Activated T-cell treated with anti-CD3 and anti-CD28 coated beads for 48 hours (primary cell): ENCODE measurements at places on chromosomes 4 and X.

- no peak for DNase-seq
These were observed at the start of gene LIMCH1 for GRCh38 chr4:41538017-41538733. Gene LIMCH1 (plus strand): TSS chr4:41538157. CDS start chr4:41605996, 67,839 bp downstream.

- no peak for DNase-seq
These were observed 214.9 kb downstream of the CXXC4 start for GRCh38 chr4:104279744-104280143.

- no peak for DNase-seq
These were observed 728.5 kb upstream of the NDST4 start for GRCh38 chr4:115841871-115842270.

DNA sequence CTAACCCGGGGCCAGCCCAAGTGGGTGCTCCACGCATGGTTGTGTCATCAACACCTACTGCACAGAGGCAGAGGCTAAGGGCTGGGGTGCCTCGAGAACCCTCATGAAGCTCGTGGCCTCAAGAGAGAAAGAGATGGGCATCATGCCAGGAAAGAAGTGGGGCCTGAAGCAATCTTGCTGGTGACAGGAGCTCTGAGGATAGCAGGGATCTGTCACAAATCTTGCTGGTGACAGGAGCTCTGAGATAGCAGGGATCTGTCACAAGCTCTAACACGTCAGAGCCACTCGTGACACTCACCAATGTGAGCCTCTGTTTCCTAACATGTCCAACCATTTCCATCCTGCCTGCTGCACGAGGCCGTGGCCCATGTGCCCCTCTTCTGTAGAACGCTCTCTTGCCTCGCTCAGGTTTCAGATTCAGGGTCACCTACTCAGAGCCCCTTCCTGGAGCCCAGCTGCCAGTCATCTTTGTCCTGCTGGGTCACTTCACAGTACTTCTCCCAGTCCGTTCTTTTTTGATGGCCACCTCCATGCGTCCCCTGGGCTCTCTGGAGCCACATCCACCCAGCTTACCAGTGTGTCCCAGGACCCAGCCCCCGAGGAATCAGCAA lies 21.1 kb downstream of the PNMA6E start:
- DNase-seq: no peak

GRCh38 chr4:186939226-186939625 lies 215.6 kb upstream of the FAT1 start:
- no peak for DNase-seq

DNA sequence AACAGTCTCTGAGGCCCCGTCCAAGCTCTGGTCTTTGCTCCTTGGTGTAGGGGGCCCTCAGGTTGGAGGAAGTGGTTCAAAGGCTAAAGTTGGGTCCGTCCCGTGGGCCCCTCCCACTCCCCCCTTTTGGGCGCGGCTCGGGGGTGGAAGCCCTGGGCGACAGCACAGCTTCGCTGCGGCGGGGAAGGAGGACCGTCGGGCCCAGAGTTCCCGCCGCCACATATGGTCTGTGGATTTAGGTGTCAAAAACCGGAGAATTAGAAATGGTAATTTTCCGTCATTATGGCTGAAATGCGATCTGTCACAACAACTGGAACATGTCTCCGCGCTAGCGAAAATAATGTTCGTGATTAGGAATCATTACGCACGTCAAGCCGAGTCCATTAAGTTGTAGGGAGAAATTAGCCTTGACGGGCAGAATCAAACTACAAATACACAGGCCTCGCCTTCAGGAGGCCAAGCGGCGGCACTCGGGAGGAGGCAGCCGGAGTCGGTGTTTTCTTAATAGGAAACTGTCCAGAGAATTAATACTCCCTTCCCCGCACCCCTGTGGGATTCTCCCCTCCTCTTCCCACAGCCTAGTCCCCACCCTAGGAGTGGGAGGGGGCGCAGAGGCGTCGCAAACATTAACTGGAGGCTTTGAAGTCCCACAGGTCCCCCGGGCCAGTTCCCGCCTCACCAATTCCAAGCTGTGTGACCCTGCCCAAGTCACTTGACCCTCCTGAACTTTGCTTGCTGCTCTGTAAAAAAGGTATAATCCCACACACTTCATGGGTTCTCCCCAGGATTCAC lies 15.0 kb downstream of the NKX3-2 start:
- no peak for DNase-seq

DNA sequence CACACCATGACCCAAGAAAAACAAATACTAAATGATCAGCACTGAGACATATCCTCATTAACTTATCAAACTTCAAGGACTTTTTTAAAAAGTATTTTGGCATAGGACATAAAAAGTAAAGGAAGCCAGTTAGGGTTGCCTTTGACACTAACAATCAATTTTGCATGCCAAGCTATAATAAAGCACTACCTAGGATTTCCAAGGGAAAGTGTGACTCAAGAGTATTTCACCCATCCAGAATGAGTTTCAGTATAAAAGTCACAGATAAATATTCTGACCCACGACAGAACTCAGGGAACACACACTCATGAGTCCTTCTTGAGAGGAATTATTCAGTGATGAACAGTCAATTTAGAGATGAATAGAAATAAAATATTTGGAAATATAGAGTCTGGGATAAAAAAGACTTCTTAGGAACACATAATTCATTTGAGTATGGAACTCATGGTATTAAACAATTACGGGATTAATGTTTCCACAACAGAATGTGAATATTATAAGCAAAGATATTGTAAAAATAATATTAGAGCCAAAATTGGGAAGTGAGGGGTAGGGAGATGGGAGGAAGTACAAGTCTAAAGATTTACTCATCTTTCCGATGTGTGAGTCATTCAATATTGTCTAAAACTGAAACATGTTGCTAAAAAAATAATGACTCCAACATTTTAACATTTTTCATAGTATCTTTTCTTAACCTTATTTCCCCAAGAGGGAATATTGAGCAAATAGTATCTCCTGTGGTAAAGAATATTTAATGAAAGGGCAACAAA lies 143.5 kb upstream of the LNX1 start:
- no peak for DNase-seq

- DNase-seq: no peak
These were observed 54.3 kb downstream of the DCTD start for GRCh38 chr4:182862921-182863320.

DNA sequence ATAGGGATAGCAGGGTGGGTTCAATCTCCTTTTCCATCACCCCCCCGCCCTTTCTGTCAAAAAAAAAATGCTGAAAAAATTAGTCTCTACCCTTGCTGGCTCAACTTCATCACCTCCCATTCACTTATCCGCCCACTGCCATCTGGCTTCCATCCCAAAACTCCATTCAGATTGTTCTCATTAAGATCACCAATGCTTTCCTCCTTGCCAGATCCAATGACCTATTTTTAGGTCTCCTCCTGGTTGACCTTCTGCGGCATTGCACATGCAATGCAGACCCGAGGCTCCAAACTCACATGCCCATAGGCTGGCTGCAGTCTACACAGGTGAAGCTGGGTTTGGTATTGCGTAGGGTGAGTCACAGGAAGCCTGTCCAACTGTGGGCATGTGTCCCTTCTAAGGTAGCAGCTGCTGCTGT lies 21.1 kb upstream of the STIM2 start:
- DNase-seq: no peak

- no peak for DNase-seq
These were observed 108.5 kb upstream of the GLRA2 start for GRCh38 chrX:14420841-14421240.

DNA sequence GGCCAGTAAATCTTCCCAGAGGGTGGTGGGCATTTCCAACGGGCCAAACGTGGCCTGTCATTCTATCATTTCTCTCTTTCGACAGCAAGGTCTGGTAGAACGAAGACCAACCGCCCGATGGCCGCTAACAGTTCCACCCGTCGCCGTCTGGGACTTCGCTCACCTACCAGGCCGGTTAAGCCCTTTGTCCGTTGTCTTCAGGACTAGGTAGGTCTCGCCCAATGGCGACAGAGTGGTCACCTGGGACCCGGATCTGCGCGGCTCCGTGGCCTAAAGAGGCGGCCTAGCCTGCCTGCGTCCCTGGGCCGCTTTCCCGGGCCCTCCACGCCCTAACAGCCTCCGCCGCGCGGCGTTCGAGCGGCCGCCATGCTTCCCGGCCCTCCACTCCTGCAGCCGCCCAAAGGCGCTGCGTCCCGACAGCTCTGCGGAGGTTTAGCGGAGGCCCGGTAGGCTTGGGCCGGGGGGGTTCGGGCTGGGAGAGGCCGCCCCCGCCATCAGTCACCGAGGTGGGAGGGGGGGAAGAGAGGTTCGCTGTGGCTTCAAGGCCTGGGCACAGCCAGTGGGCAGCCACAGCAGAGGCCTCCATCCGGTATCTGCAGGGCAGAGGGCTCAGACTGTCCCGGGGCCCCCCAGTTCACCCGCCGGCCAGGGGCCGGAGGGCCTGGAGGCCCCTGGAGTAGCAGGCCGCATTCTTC lies 194.0 kb upstream of the BRWD3 start:
- no peak for DNase-seq

GRCh38 chr4:121684561-121684960 lies 12.2 kb downstream of the ANXA5 start:
- no peak for DNase-seq

GRCh38 chr4:98720871-98721480 lies 62.6 kb upstream of the TSPAN5 start:
- DNase-seq: no peak

GRCh38 chr4:26005764-26006163 lies 91.7 kb downstream of the SMIM20 start:
- DNase-seq: no peak

DNA sequence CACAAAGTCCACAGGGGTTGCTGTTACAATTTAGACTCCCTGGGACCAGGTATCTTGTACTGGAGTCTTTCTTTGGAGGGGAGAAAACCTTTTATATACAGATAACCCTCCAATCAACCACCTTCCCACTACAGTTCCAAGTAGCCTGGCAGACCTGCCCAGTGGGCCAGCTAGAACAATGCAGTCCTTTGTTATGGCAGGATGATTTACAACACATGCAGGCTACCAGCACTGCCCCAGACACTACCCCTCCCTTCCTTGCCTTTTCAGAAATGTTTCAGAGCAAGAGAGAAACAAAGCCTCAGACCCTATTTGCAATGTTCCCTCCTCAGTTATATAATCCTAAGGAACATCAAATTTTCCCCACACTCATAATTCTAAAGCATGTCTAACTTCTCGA lies 11.1 kb downstream of the RASL11B start:
- no peak for DNase-seq

GRCh38 chrX:150907474-150907873 lies 9.0 kb upstream of the CD99L2 start:
- no peak for DNase-seq

GRCh38 chr4:180422989-180423711 lies 1820.1 kb upstream of the TENM3 start:
- no peak for DNase-seq

- no peak for DNase-seq
These were observed 163.0 kb upstream of the TLL1 start for GRCh38 chr4:165709973-165710526.

GRCh38 chr4:91826186-91826585 lies 477.6 kb upstream of the GRID2 start:
- DNase-seq: no peak

DNA sequence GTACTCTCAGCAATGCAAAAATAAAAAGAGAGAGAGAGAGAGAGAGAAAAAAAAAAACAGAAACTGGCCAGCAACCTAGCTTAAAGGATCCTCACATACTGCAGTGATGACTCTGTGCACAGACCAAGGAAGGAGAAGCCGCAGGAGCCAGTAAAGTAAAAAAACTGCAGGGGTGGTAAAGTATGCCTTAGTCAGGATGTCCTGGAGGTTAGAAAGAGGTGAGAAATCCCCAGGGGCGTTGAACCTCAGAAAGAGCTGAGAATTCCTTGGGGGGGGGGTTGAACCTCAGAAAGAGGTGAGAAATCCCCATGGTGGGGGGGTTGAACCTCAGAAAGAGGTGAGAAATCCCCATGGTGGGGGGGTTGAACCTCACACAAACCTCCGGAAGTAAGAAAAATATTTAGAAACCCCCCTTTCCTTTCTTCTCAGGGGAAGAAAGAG lies 48.0 kb downstream of the MAGEA9 start:
- no peak for DNase-seq

DNA sequence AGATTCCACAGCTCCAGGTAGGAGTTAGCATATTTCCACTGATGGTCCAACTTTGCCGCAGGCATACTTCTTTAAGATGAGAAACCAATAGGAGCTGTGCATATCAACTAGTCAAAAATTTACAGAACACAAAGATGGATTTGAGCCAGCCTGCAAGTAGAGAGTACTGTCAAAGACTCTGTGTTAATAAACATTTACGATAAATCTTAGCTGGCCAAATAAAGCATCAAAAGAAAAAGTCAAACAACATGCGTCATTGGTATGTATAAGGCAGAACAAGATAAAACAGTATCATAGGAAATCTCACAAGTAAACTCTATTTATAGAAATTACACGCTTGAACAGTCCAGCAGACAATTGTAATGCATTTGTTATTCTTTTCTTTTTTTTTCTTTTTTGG lies 907.4 kb upstream of the AGA start:
- DNase-seq: no peak

DNA sequence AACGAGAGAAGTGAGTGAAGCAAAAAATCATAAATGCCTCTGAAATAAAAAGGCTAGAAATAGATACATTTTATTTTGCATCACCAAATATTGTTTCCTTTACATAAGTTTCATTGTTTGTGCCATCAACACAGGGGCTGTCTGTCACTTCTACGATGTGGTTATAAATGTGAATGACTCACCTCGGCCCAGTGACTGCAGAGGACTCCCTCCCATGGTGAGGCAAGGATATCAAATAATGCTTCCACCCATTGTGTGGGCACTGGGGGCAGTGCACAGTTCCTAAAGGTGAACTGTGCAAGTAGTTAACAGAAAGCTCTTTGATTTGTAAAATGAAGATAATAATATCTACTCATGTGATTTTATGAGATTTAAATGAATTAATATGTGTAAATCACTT lies 230.3 kb upstream of the NEIL3 start:
- no peak for DNase-seq

DNA sequence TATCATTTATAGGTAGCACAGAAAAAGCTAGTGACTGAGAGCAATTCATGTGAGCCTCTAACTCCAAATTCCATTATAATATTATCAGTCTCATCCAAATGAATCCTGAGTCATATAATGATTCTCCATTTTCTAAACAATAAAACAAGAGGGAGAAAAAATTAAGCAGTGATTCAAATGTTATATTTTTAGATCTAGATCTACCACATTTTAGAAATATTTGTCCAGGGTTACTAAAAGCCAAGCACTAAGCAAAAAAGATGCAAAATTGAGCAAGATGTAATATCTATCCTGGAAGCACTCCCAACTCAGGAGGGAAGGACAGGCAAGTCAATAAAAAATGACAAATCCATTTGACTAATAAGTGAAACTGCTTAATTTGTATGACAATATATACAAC lies 172.8 kb downstream of the FBXW7 start:
- DNase-seq: no peak

DNA sequence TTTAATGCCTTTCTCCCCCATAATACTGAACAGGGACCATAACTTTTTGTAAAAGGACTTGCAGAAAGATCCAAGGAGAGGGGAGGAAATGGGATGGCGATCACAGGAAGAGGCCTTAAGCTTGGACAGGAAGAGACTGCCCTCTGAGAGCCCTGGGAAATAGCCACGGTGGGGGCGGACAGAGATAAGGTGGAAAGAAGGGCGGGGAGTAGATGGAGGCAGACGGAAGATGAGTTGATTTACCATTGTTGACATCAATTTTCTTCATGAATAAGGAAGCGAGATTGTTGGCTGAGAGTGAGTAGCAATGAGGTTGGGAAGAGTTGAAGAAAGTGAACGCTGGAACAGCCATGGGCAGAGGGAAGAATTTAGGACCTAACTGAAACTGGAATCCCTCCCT lies 63.4 kb downstream of the RASGEF1B start:
- no peak for DNase-seq

- no peak for DNase-seq
These were observed 4.3 kb upstream of the SLC4A4 start for GRCh38 chr4:71334465-71334882.

- no peak for DNase-seq
These were observed 13.6 kb downstream of the G3BP2 start for GRCh38 chr4:75659512-75660031.

GRCh38 chr4:95071851-95072250 lies 314.1 kb downstream of the BMPR1B start:
- no peak for DNase-seq
